ENCODE measurements at places on chromosomes 1 and 21.
A peak's percentile ranks its signal among the peaks of the same experiment; 100 is the strongest.

DNA sequence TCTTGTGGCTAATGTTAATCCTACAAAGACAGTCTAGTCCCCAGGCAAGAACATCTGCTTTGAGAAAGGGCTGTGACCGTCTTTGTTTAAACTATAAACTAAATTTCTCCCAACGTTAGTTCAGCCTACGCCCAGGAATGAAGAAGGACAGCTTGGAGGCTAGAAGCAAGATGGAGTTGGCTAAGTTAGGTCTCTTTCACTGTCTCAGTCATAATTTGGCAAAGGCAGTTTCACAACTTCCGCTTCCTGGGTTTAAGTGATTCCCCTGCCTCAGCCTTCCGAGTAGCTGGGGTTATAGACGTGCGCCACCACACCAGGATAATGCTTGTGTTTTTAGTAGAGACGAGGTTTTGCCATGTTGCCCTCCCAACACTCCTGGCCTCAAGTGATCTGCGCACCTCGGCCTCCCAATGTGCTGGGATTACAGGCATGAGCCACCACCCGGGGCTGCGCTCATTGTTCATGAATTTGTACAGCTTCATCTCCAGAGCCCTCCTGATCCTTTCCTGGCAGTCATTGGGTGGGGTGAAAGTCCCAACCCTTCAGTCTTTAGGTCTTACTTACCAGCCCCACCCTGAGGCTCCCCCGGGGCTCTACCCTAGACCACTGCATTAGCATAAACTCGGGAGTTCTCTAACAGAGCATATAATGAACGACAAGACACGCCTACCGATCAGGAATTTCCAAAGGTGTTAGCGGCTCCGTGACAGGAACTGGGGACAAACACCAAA lies 4.9 kb upstream of the MASP2 start:
- DNase-seq = no peak

- DNase-seq = peak; percentile 52
Measured at GRCh38 chr1:155324717-155325602, 4.3 kb downstream of the RUSC1 start.

GRCh38 chr1:117301901-117302300 lies 65.3 kb upstream of the MAN1A2 start:
- no peak for DNase-seq

GRCh38 chr1:48943393-48943792 lies 166.7 kb upstream of the BEND5 start:
- no peak for DNase-seq

DNA sequence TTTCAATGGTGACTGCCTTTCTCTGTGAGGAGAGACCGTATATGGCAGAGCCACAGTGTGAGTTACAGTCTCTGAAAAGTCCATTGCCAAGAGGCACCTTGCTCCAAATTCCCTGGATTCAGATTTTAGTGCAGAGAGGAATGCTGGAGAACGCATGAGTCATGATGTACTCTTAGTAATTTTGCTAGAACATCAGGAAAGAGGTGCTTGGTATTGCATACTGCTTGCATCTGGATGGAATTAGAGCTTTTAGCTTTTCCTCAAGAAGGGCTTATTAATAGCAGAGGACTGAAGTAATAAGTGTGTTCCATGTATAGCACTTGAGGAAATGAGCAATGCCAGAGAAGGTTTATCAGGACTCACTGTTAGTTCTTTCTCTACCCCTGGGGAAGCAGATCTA lies 40.5 kb upstream of the AKT3 start:
- DNase-seq = no peak

GRCh38 chr21:46634966-46635323 lies 529 bp upstream of the PRMT2 start:
- peak; percentile 75 for DNase-seq

DNA sequence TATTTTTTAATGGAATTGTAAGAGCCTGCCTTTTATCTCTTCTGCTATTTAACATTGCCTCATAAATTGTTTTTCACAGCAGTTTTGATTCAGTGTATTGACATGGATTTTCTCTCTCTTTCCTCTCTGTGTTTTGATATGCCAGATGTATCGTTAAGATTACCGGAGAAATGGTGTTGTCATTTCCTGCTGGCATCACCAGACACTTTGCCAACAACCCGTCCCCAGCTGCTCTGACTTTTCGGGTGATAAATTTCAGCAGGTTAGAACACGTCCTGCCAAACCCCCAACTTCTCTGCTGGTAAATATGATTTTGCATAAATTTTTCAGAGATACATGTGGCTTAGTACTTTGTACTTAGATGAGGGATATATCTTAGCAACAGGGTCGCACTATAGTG lies 23.1 kb upstream of the DYNLT5 start:
- peak; percentile 23 for DNase-seq

DNA sequence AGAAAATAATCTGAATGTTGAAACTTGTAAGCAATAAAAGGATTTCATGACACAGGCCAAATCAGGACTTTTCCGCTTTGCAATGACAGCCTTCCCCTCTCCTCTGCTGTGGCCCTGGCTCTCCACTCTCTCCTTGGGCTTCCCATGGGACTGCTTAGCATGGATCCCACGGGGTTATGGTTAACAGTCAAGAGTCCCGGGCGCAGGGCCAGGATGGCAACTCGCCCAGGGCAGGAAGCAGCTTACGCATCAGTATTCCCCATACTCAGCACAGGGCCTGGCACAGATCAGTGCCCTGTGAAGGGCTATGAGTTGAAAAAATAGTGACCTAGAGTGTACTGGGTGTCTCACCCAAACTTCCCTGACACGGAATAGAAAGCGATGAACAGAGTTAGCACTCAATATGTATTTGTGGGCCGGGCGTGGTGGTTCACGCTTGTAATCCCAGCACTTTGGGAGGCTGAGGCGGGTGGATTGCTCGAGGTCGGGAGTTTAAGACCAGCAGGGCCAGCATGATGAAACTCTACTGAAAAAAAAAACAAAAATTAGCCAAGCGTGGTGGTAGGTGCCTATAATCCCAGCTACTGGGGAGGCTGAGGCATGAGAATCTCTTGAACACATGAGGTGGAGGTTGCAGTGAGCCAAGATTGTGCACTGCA lies 29.1 kb upstream of the GRHL3 start:
- no peak for DNase-seq

DNA sequence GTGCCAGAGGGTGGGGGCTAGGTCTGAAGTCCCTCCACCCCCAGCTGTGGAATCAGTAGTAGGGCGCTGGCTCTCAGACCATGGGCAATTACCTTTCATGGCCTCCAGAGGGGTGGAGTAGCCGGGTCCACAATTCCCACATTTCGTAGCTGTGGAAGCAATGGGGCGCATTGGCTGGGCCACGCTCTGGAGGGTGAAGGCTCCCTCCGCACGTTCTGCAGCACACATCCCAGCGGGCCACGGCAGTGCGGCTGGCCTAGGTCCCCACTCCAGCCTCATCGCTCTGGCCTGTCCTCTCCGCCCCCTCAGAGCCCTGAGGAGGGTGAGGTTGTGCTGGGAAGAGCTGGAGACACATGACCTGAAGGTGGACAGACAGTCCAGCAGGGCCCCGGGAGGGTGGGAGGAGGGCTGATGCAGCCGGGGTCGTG lies 2.9 kb downstream of the SELENBP1 start:
- DNase-seq = no peak

- no peak for DNase-seq
Measured at GRCh38 chr1:66266350-66266749, 267.6 kb upstream of the SGIP1 start.

DNA sequence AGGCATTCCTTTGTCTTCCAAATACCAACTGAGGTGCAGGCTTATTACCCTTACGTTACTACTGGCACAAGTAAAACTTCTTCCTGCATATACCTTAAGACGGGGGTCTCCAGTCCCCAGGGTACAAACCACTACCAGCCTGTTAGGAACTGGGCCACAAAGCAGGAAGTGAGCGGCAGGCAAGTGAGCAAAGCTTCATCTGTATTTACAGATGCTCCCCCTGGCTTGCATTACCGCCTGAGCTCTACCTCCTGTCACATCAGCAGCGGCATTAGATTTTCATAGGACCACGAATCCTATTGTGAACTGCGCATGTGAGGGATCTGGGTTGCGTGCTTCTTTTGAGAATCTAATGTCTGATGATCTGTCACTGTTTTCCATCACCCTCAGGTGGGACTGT lies 113.1 kb downstream of the SLC45A1 start:
- peak; percentile 48 for DNase-seq

DNA sequence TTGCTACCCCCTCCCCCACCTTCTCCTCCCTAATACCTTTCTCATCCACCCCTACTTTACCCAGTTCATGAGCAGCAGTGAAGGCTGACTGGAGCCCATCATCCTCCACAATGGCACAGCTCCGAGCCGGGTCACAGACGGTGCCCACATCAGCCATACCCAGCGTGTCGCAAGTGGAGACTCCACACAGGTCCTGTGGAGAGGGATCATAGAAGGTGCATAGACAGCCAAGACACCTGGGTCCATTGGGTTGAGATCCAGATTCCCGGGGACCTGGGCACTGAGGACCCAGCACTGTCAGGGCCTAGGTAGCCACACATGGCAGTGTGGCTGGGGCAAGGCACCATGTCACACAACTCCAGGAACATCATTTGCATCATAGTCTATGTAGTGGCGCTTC lies 2.7 kb downstream of the ADAMTS4 start:
- DNase-seq = no peak

DNA sequence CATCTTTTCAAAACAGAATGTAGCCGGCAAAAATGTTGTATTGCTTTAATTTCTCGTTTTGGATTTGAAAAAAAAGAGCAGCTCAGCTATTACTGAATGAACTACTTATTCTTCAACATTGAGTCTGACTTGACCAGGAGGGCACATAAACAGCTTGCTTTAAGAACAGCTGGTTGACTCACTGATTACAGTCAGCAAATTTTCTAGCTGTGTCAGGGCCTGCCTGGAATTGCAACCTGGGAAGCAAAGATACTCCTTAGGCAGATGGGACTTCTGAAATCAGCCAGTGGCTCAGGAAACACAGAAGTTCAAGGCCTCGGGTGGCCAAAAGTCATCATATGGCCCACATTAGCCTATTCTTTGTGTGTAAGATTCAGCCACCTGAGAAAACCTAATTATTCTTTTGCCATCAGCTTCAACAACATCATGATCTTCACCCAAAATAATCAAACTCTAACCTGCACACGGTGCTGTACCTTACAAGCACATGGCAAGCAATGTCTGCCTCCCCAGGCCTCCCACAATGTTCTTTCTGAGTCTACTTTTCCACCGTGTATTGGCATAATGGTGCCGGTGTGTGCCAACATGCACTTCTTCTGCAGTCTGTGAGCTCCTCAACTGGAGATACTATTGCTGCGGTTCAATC lies 307.2 kb downstream of the HHIPL2 start:
- no peak for DNase-seq

DNA sequence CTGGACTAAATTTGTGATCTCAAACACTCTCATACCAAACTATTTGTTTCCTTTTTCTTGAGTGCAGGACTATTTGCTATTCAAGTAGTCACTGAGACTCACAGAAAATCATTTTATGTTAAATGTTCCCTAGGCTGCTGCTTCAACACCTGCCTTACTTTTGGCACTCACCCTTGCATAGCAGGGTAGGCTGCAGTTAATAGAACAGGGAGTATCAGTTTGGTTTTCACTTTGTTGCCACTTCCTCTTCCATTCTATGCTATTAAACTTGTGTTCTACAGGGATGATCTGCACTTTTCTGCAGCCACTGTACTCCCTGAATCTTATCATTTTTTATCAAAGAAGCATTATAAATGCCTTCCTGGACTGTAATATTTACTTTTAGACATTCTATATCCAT lies 148.7 kb upstream of the PRMT6 start:
- no peak for DNase-seq

DNA sequence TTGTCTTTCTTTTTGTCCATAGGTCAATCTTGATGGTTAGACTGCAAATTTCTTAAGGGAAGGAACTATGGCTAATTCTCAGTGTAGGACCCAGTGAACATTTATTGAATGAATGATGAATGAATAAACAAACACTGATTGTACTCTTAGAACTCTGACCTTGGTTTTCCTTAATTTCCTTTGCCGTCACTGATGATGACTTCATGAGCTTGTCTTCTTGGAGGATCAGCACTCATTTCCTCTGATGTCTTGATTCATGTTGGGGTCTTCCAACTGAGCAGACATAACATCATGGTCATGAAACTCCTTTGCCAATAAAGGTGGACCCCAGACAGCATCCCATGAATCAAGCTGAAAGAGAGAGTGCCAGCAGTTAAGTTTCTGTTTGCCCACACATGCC lies 96.3 kb downstream of the PLPP3 start:
- DNase-seq = no peak

DNA sequence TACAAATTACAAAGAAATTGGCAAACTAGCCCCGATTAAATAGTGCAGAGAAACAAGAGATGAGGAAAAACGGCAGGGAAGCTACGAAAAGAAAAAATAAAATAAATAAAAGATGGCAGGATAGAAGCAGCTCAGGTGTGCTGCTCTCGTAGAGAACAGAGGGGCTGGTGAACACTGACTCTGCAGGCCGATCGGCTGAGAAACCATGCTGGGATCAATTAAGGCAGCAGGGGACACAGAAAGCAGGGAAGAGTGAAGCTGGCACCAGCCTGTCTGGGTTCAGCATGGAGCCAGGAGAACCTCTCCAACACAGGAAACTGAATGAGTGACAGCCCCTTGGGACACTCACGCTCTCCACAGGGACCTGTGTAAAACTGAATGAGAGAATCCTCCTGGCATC lies 39.5 kb upstream of the TMPRSS15 start:
- DNase-seq = no peak

- DNase-seq = no peak
Measured at GRCh38 chr1:159223004-159223403, 18.3 kb downstream of the ACKR1 start.

GRCh38 chr1:223211323-223211985 lies 68.4 kb upstream of the TLR5 start:
- DNase-seq = no peak

GRCh38 chr1:61566177-61566576 lies 158.8 kb downstream of the TM2D1 start:
- no peak for DNase-seq

DNA sequence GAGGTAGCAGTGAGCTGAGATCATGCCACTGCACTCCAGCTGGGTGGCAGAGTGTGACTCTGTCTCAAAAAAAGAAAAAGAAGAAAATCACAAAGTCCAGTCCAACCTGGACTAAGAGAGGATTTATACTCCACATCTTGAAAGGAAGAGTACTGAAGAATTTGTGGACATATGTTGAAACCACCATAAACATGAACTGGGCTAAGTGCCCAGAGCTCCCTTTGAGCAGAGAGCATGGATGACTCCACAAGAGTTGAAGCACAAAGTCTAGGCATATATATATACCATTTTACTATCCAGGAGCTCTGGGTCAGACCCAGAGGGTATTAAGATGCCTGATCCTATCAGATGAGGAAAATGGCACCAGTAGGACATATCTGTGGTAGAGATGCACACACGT lies 86.6 kb downstream of the OMA1 start:
- DNase-seq = no peak

GRCh38 chr1:8351693-8352470 lies 34.0 kb downstream of the SLC45A1 start:
- DNase-seq = no peak

Measured in CD4-positive, alpha-beta T cell (primary cell).